ENCODE measurements at places on chromosomes 4 and X.

DNA sequence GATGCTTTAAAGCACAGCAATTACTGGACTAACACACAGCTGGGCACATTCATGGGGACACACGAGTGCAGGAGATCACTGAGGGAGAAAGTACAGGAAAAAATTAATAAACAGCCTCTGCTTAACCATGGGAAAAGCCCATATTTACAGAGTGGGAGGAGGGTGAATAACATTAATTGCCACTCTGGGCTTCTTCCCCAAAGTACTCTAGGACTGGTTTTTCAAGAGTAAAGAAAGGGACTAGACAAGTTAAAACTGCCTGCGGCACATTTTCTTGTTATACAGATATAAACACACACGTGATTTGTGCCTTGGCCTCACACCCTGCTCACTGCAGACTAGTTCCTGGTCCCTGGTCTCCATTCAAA is 179.7 kb upstream of the TET2 start:
- no peak for DNase-seq

GRCh38 chr4:4647041-4647440 is 105.2 kb upstream of the STX18 start:
- DNase-seq = no peak

DNA sequence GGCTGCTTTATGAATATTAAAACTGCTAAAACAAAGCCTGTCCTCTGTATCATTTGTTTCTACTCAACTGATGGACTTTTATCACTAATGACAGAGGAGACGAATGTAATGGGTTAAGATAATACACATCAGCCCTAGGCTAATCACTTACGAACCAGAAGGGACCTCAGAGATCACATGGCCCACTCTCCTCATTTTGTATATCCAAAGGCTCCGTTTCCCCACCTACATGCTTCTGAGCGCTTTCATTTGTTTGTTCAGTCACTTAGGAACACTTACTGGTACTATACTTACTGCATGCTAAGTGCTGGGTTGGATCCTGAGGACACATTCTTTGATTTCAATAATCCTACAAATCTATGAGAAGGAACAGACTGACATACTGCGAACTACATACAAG is 169.3 kb downstream of the CEP135 start:
- DNase-seq = no peak

GRCh38 chr4:170705907-170706306 is 616.2 kb upstream of the AADAT start:
- DNase-seq = no peak

GRCh38 chr4:109559625-109559982 is 442 bp upstream of the MCUB start:
- peak; percentile 34 for DNase-seq

DNA sequence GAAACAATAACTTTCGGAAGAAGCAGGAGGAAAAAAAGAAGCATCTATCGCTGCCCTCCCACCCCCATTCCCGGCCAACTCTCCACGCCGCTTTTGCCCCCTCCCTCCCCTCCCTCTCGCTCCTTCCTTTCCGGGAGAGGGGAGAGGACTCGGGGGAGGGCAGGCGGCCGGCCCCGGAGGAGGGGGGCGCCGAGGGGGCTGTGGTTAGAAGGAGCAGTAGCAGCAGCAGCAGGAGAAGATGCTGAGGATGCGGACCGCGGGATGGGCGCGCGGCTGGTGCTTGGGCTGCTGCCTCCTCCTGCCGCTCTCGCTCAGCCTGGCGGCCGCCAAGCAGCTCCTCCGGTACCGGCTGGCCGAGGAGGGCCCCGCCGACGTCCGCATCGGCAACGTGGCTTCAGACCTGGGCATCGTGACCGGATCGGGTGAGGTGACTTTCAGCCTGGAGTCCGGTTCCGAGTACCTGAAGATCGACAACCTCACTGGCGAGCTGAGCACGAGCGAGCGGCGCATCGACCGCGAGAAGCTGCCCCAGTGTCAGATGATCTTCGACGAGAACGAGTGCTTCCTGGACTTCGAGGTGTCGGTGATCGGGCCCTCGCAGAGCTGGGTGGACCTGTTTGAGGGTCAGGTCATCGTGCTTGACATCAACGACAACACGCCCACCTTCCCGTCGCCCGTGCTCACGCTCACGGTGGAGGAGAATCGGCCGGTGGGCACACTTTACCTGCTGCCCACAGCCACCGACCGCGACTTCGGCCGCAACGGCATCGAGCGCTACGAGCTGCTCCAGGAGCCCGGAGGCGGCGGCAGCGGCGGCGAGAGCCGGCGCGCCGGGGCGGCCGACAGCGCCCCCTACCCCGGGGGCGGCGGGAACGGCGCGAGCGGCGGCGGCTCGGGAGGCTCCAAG is 1.3 kb downstream of the PCDH7 start:
- no peak for DNase-seq

All from activated CD4-positive, alpha-beta T cell treated with anti-CD3 and anti-CD28 coated beads for 1 hour (primary cell).